ENCODE measurements at places on chromosomes 6 and 20.
A peak's percentile ranks its signal among the peaks of the same experiment; 100 is the strongest.

GRCh38 chr6:125370343-125370742, 68.6 kb upstream of the HDDC2 start:
- no peak for DNase-seq

DNA sequence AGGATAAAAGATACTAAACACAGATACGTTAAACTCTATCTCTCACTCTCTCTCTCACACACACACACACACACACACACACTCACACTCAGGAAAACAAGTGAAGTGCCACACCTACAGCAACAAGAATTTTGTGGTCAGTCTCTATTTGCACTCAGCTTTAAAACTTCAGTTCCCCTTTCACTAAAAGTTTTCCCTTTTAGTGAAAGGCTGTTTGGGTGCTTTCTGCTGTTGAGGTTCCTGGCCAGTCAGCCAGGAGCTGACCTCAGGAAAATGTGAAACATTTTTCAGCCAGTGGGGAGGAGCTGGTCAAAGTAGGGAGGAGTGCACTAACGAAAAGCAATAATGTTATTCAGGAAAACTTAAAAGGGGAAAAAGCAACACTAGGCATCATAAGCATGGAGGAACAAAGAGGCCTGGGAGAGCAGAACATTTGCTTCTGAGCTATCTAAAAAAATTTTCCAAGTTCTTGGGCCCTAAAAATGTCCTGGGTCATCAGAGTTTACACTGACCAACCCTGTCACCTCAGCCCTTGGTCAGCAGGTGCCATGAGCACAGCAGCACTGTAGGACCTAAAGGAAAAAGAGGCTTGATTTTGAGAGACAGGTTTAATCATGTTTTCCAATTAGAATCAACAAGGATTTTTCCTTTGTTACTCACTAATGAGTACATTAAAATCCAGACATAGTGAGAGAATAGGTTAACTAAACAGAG, 30.7 kb upstream of the NT5E start:
- no peak for DNase-seq

DNA sequence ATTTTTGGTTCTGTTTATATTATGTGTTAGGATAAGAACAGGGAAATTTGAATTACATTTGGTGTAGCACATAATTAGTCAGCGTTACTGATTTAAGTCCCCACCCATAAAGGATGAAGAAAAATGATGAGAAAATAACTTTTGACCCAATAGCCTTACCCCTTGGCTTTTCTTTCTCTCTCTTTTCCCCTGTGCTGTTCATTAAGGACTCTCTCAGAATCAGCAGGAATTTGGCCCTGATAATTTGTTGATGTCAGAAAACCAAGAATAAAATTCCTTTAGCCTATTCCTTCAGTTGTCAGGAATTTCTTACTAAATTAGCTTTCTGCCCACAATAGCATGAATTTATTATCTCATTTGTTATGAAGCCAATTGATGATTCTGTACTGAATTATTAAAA, 18.5 kb downstream of the PLCB1 start:
- no peak for DNase-seq

DNA sequence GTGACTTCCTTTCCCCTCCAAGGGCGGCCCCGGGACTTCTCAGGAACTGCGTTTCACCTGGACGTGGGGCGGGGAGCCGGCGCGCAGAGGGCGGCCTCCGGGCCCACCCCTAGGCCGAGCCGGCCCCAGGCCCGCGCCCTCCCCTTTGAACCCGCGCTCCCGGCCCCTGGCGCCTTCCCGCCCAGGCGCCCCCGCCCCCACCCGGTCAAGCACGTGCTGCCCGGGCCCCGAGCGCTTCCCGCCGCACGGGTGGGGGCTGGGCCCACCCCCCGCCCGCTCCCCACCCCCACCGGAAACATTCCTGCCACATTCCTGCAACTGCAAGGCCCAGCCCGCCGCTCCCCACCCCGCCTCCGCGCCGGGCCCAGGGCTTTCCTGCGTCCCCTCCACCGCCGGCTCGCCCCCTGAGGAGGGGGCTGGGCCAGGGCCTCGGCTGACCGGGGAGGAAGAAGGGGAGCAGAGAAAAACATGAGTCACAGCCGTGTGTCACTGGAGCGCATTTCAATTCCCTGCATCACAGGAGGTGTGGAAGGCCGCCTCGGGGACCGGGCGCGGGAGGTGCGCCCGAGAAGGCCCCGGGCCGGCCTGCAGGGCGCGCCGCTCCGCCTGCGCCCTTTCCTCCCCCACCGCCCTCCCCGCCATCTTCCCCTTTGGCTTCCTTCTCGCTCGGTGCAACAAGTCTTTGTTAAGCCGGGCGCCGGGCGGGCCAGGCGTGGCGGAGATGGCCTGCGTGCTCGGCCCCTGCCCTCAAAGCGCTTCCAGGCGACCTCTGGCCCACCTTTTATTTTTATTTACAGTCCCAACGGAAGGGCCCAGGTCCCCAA, 1.2 kb upstream of the HMGA1 start:
- DNase-seq = peak; percentile 60

GRCh38 chr6:28282926-28283325, 1.6 kb downstream of the PGBD1 start:
- no peak for DNase-seq

DNA sequence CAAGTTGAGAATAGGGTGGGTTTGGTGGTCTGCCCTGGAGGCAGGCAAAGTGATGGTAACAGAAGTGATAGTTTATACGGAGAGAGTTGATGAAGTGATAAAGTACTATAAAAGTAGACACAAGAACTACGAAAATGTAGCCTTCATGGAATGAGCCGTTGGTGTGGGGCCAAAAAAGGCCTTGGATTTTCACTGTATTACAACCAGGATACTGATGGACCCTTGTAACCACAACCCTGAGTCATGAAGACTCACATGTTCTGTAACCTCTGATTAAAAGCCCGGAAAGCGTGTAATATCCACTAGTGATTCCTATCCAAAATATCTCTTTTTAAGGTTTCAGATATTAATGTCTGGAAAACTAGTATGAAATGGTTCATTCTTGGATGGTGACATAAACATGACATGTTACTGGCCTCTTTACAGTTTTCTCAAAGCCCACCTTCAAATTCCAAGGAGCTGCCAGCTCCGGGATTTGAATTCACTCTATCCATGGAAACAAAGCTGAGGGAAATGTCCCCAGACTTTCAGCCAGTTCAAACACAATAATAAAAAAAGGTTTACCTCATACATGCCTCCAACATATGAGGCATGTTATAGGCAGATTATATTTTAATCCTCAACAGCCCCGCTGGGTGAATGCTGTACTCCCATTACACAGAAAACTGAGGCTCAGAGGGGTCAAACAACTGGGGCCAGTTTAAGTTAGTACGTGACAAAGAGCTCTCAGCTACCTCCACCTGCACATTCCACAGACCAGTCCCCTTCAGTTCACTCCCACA, 55.4 kb downstream of the MRPL14 start:
- no peak for DNase-seq

DNA sequence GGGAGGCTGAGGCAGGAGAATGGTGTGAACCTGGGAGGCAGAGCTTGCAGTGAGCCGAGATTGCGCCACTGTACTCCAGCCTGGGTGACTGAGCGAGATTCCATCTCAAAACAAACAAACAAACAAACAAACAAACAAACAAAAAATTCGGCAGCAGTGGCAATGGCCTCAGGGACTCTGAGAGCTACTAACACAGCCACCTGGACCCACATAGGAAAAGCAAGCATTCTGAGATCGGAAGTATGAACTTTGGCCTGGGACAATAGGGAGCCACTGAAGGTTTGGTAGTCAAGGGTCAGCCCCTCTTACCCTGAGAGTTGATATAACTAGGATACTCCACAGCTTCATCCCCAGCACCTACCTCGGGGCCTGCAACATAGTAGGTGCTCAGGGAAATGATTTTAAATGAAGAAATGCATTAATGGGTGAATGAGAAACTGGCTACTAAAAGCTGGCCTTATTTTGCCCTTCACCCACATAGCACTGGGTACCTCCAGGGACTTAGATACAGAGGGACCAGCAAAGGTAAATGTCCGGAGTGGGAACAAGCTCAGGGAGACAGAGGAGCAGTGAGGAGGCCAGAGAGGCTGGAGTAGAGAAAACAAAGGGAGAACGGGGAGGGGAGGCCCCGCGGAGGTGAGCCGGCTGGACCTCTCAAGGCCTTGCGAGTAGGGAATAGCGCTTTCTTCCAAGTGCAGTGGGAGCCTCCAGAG, 46.6 kb upstream of the PTGIS start:
- no peak for DNase-seq

DNA sequence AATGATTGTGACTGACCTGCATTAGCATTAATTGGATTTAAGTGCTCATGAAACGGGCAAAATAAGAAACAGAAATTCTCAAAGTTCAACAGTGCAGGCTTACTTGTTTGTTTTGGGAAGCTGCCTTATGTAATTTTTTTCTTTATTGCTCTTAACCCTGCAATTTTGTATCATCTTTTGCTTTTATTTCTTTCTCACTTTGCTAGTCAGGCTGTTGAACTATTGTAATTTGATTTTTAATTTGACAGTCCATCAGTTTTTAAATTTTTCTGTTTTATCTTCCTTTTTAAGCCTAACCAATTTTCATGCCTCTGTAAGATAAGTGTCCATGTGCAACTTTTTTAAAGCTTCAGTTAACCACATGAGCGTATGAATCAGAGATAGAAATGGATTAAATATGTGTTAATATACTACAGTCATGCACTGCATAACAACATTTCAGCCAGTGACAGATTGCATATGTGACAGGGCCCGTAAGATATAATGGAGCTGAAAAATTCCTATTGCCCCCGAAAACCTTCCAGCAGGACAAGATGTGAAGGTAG, 44.6 kb downstream of the PEX7 start:
- DNase-seq = no peak

- no peak for DNase-seq
Measured at GRCh38 chr6:40282986-40283385, 304.2 kb downstream of the LRFN2 start.

GRCh38 chr6:113481458-113481857, 375.7 kb upstream of the MARCKS start:
- DNase-seq = no peak

GRCh38 chr20:8646716-8647115, 422.2 kb upstream of the PLCB4 start:
- DNase-seq = no peak

- DNase-seq = no peak
Measured at GRCh38 chr6:15039136-15039535, 206.7 kb upstream of the JARID2 start.

DNA sequence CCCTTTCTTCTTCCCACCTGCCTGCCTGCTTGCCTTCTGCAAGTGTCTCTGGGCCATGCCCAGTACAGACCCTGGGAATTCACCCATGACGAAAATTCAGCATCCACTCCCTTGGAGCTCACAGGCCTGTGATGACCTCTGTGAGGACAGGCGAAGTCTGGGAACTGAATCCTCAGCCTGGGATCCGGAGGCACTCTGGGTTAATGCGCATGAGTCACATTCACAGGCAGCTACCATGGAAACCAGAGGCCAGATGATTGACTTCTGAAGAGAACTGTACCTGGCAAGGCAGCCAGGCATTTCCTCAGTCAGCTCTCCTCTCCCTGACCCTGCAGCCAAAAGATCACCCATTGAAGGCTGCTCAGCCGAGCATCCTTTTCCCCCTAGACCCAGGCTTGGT, 41.0 kb downstream of the SLC9A8 start:
- DNase-seq = no peak

GRCh38 chr6:142757852-142758628, 186.9 kb downstream of the HIVEP2 start:
- DNase-seq = no peak

DNA sequence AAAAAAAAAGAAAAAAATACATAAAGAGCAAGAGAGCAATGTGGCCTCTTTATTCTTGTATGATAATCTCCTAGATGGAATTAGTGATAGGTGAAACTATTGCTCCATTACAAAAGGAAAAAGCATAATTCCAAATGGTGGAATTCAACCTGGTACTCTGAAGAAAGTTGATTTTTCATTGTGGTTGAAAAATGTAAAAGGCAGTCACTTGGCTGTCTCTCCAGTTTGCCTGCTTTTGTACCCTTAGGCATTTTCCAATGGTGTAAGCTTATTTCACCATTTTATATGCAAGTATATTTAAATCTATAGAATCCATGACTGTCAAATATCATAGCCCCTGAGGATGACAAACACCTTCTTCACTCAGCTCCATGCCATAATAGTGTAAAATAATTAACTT, 38.8 kb upstream of the PKHD1 start:
- DNase-seq = no peak

- DNase-seq = no peak
Measured at GRCh38 chr6:80519811-80520594, 413.5 kb downstream of the BCKDHB start.

GRCh38 chr20:32749914-32750637, 6.8 kb upstream of the COMMD7 start:
- DNase-seq = no peak

- no peak for DNase-seq
Measured at GRCh38 chr6:125367036-125367782, 65.4 kb upstream of the HDDC2 start.

DNA sequence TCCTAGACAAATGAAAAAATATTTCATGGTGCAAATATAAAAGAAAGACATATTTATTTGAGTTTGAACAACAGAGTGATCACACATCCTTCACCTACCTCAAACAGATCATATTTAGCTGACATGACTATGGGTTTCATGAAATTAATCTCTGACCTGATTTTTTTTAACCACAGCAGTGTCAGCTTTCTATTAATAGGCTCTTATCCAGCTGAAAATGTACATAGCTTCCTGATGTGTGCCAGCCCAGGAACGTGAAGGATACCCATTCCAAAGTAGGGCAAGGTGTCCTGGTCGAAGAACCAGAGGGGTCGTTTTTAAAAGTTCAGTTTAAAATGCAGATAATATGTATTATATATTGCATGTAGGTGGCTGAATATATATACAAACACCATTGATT, 19.8 kb downstream of the TRDN start:
- DNase-seq = no peak

DNA sequence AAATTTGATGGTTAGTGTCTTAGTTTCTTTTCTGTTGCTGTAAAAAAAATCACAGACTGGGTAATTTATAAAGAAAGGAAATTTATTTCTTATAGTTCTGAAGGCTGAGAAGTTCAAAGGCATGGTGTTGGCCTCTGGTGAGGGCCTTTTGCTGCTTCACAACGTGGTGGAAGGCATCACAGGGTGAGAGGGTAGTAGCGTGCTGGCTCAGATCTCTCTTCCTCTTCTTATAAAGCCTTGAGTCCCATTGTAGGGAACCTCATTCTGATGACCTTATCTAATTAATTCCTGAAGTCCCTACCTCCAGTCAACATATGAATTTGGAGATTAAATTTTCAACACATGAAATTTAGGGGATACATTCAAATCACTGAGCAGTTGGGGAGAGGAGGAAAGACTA, 62.0 kb downstream of the ARID1B start:
- no peak for DNase-seq

GRCh38 chr6:159875194-159875593, 15.6 kb upstream of the MAS1 start:
- DNase-seq = no peak

- no peak for DNase-seq
Measured at GRCh38 chr6:152316024-152316423, 321.1 kb downstream of the SYNE1 start.

- no peak for DNase-seq
Measured at GRCh38 chr6:31870385-31870921, 7.8 kb upstream of the NEU1 start.

GRCh38 chr6:127515794-127516661, 3.1 kb downstream of the MTCL3 start:
- DNase-seq = peak; percentile 65

Measured in activated CD4-positive, alpha-beta T cell treated with anti-CD3 and anti-CD28 coated beads, Interleukin-2, amount 10 ng/mL, durations not matched to agents 7 days and 5 days (primary cell).